MCF 10A (cell line): ENCODE measurements at places on chromosomes 4 and X. TPM values are rescaled to one million over a fixed set of nuclear protein-coding genes. Genes with fewer than 3 reads are reported as not detected.

DNA sequence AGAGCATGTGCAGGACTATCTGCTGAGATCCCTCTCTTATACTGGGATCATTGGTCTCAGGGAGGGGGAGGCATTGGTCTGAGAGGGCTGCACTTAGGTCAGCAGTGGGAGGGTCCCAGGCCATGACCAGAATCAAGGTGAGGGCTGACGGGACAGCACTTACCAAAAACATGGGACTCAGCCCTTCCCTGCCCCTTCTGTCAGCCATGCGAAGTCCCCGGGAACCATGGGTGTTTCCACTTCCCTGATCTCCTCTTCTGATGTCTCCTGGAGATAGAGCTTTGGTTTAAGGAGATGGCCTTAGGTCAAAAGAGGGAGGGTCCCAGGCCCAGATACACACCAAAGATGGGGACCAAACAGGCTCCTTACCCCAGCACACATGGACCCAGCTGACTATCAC is 12.9 kb upstream of the HSFX1 start:
- no peaks in the 10 kb centered on the region for H3K36me3 ChIP-seq
- no peak for DNase-seq
- H3K27ac ChIP-seq = no peak overlapping the region
- H3K4me1 ChIP-seq = no peaks in the 10 kb centered on the region

DNA sequence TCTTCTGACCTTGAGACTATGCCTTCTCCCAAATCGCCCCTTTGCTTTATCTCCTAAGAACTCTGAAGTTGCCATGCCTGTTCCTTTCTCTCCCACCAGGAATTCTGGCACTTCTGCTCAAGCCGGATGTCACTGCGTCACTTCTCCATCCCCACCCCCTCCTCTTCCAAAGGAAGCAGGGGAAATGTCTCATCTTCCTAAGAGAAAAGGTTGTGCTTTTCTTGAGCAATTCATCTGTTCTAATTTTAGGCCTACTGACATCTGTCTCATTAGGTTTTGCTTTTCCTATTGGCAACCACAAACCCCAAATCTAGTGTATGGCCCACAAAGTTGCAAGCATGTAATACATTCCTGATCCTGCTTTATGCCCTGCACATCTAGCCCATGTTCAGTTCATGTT is 163.1 kb upstream of the PLAC1 start:
- peaks cover 44% of the 10 kb centered on the region for H3K27me3 ChIP-seq
- no peaks in the 10 kb centered on the region for H3K4me1 ChIP-seq
- no peak overlapping the region for H3K4me3 ChIP-seq
- no peak overlapping the region for H3K27ac ChIP-seq
- H3K36me3 ChIP-seq = no peaks in the 10 kb centered on the region

DNA sequence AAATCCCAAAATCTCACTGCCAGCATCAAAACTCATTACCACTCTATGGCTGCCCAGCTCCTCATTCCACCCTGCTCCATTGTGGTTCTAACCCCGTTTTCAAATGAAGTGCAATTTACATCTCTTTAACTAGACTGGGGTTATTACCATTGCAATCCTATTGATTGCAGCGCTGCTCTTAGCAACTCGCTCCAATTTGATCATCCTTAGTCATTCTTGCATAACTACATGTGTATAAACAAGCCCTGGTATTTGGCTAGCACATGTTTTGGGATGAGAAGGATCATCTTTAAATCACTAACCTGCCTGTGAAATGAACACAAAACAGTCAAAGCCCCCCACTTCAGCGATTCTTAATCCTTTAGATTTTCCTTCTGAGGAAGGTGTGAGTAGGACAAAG is 340.1 kb upstream of the PPARGC1A start:
- H3K27ac ChIP-seq = peak overlapping the region; percentile 46
- no peaks in the 10 kb centered on the region for H3K36me3 ChIP-seq
- no peaks in the 10 kb centered on the region for H3K27me3 ChIP-seq
- H3K4me1 ChIP-seq = peaks cover 18% of the 10 kb centered on the region

DNA sequence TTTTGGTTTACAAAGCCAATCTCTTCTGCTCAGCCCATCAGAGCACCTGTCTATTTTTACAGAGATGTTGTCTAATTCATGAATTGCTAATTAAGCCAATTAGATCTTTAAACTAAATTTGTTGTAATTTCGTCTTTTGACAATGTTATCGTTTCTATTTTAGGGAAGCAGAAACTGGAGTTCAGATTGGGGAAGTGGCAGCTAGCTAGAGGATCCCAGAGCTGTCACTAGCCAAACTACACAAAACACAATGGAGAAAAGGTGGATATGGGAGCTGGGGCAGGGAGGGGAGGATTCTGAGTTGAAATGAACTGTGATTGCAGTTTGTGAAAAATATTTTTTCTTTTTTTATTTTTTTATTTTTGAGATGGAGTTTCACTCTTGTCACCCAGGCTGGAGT is 35.8 kb downstream of the CASP3 start:
- no peak overlapping the region for H3K27ac ChIP-seq
- no peak overlapping the region for H3K4me3 ChIP-seq
- no peaks in the 10 kb centered on the region for H3K4me1 ChIP-seq
- no peak for DNase-seq
- no peaks in the 10 kb centered on the region for H3K36me3 ChIP-seq

GRCh38 chr4:149166876-149167275 is 648.8 kb downstream of the IQCM start:
- no peak for DNase-seq
- H3K27ac ChIP-seq = no peak overlapping the region
- no peaks in the 10 kb centered on the region for H3K27me3 ChIP-seq
- H3K36me3 ChIP-seq = no peaks in the 10 kb centered on the region
- H3K4me3 ChIP-seq = no peak overlapping the region
- H3K4me1 ChIP-seq = peaks cover 12% of the 10 kb centered on the region

DNA sequence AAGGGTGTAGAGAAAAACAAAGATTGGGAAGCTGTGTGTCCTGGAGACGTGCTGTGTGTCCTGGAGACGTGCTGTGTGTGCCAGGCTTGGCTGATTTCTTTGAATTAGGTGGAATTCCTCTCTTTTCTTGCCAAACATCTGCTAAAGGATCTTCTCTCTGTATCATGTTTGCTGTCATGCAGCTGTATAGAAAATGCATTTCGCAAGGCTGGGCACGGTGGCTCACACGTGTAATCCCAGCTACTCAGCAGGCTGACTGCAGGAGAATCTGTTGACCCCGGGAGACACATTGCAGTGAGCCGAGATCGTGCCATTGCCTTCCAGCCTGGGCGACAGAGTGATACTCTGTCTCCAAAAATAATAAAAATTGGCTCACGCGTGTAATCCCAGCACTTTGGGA is 187.0 kb downstream of the CRLF2 start:
- no peaks in the 10 kb centered on the region for H3K36me3 ChIP-seq
- H3K27me3 ChIP-seq = no peaks in the 10 kb centered on the region
- DNase-seq = no peak
- H3K4me3 ChIP-seq = no peak overlapping the region
- H3K4me1 ChIP-seq = no peaks in the 10 kb centered on the region
- no peak overlapping the region for H3K27ac ChIP-seq

- peaks cover 23% of the 10 kb centered on the region for H3K4me1 ChIP-seq
- no peaks in the 10 kb centered on the region for H3K27me3 ChIP-seq
- H3K27ac ChIP-seq = no peak overlapping the region
Measured at GRCh38 chr4:36363024-36363423, 81.6 kb downstream of the DTHD1 start.

- peak overlapping the region; percentile 97 for H3K27ac ChIP-seq
- peak overlapping the region; percentile 98 for H3K4me3 ChIP-seq
- DNase-seq = no peak
- no peaks in the 10 kb centered on the region for H3K27me3 ChIP-seq
- peaks cover 20% of the 10 kb centered on the region for H3K36me3 ChIP-seq
Measured at GRCh38 chr4:41214825-41215146, 444 bp upstream of the APBB2 start.

DSPP gene
- not detected in 2 replicates for total RNA-seq

NAT8L gene
- 0.79 and 0.93 TPM in 2 replicates for total RNA-seq

NHS gene
- 3.6 and 6.2 TPM in 2 replicates for total RNA-seq

ASB12 gene
- not detected in 2 replicates for total RNA-seq

MAGEA12 gene
- total RNA-seq = not detected in 2 replicates
